Hematopoietic multipotent progenitor cell treated with erythropoietin and hydrocortisone succinate and interleukin-3 and kit ligand, for 15 days (in vitro differentiated cells): ENCODE measurements at places on chromosomes 16 and 17.

DNA sequence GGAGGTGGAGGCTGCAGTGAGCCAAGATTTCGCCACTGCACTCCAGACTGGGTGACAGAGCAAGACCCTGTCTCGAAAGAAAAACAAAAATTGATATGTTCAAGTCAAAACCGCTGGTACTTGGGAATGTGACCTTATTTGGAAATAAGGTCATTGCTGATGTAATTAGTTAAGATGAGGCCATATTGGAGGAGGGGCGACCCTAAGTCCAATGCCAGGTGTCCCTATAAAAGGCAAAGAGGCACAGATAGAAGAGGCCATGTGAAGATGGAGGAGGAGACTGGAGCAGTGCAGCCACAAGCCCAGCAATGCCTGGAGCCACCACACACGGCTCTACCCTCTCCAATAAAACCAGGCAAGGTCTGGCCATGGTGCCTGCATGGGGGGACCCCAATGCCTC is 50.8 kb upstream of the JPH3 start:
- DNase-seq, result no peak

DNA sequence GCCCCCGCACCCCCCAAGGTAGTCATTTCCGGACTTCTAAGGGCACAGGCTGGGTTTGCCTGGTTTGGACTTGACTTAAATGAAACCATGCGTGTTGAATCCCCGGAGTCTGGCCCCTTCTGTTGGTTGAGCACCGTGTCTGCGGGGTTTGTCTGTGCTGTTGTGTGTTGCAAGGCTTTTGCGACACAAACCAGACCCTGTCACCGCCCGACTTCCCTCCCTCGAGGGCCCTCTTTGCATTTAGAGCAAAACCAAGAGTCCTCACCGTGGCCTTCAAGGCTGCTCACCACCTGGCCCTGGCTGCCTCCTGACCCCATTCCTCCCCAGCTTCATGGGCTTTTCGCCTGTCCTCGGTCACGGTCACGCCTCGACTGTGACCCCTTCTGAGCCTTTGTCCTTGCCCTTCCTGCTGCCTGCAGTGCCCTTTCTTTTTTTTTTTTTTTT is 7.4 kb downstream of the CRISPLD2 start:
- no peak for DNase-seq

- no peak for DNase-seq
These were observed 26.5 kb upstream of the PPM1D start for GRCh38 chr17:60573236-60574051.

- DNase-seq, result no peak
These were observed 310.7 kb upstream of the CCL2 start for GRCh38 chr17:33944412-33944811.

GRCh38 chr17:32520104-32520701 is 33.4 kb downstream of the CDK5R1 start:
- no peak for DNase-seq

DNA sequence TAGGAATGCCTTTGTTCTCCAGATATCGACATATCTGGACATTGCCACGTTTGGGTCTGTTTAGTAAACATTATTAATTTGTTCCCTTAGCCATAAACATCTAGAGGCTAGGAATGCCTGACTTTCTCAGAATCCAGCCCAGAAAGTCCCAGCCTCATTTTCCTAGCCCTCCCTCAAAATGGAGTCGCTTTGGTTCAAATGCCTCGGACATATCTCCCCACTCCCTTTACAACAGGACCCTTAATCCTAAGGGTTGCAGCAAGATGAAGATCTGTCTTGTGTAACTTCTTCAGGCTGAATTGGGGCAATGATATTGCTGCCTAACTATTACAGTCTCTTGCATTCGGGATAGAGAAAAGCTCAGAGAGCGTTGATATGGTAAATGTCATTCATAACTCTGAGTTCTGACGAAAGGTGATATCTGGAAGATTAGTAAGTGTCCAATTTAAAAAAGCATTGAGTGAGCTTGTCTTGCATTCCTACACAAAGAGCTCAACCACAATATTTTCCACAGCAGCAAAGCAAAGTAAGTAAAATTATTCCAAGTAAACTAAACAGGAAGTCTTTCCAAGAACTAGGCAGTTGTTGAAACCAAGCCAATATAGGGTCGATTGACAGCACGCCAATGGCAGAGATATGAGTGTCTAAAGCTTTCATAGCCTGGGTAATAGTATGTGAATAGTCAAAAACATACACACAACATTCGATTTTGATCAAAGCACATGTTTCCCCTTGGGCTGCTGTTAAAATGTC is 46.0 kb upstream of the ARL4D start:
- DNase-seq, result no peak

DNA sequence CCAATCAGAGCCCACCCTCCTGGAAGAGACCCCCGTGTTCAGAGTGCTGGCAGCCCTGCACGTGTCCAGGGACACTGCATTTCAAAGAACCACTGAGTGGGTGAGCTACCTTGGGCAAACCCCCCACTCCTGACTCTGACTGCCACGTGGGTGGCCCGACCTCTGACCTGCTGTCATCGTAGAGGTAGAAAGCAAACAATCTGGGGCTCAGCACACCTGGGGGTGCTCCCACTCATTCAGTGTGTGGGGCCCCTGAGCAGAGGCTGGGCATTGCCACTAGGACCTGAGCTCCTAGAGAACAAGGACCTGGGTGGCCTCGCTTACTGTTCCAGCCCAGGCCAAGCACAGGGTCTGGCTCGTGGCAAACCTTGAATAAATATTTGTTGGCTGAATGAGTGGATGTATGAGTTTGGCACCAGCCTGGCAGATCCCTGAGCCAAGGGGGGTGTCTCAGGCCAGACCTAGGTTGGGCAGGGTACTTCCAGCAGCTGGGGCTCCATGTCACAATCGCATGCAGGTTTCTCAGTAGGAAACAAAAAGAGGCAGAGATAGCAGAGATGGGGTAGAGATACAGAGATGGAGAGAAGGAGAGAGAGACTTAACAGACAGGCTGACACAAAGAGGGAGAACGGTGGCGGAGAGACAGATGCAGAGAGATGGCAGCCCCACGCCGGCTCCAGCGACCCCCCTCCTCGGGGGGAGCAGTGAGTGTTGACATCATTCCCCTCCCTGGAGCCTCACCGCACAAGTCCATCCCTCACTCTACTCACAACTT is 5.4 kb upstream of the DRC7 start:
- DNase-seq, result no peak

GRCh38 chr16:88722784-88723506 is 16.6 kb downstream of the CTU2 start:
- no peak for DNase-seq

DNA sequence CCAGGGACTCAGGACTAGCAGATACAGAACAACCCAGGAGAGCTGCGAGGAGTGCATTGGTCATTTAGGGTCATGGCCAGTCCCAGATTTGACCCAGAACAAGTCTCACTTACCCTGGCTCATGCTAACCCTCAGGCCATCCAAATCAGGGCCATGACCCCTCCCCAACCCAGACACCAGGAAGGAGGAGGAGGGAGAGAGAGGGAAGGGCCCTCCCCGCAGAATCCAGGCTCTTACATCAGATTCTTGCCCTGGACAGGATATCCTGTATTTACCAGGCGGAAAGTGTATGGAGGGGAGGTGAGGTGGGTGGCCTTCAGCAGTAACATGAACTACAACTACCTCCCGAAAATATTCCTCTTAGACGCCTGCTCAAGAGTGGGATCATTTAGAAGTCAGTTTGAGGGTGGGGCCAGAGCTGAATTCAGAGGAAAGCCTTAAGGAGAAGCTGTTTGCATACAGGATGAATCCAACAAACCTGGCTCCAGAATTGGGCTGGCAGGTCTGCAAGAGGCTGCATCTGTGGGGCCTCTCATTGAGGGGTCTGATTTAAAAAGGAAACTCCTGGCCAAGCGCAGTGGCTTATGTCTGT is 2.1 kb downstream of the VAT1 start:
- DNase-seq, result no peak

GRCh38 chr16:73050201-73051099 is 2.5 kb upstream of the ZFHX3 start:
- DNase-seq, result no peak

DNA sequence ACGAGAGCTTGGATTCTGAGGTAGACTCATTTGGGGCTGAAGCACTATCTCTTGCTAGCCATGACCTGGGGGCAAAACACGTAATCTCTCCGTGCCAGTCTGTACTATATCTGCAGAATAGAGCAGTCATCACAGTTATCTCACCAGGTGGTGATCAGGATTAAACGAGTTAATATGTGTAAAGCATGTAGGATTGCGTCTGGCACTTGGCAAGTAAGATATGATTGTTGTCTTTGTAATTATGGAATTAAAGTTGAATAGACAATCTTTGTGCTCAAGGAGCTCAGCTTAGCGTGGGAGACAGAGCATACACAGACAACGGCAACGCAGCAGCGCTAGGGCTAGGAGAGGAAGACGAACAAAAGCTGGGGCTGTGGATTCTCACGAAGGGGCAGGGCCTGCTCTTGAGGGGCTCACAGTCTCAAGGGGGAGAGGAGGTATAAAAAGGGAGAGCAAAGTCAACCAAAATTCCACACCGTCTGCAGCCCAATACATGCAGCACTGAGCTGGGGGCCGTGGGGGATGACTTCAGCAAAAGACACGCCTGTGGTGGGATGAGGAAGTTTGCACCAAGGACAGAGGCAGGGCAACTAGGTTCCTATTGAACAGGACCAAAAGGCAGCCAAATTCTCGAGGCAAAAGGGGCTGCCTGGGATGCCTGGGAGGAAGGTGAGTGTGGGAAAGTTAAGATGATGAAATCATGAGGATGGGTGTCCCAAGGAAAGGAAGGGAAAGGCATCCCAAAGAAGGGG is 68.6 kb downstream of the SDK2 start:
- no peak for DNase-seq

- DNase-seq, result no peak
These were observed at the start of gene KIF19 for GRCh38 chr17:74325743-74326379. Gene KIF19, plus strand, starts transcription at chr17:74326226. Its CDS starts 124 bp downstream, at chr17:74326350.

- DNase-seq, result no peak
These were observed 207.0 kb downstream of the MSI2 start for GRCh38 chr17:57463103-57463885.

GRCh38 chr16:86836503-86837129 is 258.3 kb downstream of the FOXL1 start:
- DNase-seq, result no peak

DNA sequence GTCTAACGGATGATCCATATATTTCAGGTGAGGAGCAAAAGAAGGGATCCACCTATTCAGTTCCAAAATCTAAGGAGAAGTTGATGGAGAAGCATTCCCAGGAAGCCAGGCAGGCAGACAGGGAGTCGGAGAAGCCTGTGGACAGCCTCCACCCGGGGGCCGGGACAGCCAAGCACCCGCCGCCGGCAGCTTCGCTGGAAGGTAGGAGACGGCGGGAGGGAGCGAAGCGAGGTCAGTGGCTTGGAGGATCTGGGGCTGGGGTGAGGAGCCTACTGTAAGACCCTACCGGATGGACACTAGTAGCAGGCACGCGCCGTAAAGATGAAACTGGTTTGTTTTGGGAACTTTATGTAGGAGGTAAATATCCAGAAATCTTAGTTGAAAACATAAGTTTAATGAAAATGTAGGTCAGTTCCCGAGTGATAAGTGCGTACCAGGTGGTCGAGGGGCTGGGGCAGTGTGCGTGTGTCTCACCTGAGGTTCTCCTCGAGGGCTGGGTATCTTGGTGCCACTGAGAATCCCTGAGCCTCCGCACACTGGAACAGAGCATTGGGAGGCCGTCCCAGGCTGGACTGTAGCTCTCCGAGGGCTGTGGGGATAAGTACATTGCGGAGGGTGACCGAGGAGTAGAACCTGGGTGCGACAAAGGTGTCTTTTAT is 714 bp downstream of the SPATA33 start:
- DNase-seq, result no peak

DNA sequence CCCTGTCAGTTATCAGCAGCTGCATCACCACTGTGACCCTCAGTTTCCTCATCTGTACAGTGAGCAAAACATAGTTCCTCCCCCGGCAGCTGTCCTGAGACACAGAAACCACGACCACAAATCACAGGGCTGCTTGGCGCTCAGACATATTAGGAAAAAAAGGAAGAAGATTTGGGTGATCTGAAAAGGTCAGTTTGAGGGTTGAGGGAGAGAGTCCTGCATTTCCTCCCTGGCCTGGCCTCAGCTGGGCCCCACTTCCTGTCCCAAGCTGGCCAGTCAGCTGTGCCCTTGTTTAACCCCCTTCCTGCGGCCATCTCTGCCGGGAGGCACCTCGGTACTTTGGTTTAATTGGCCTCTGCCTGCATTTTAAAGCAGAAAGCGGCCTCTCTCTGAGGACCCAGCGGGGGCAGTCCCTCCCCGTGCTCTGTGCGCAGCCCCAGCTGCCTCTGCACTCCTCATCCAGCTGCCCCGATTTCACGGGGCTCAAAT is 24.0 kb upstream of the CIBAR2 start:
- no peak for DNase-seq

GRCh38 chr16:794853-795466 is 5.6 kb downstream of the GNG13 start:
- DNase-seq, result no peak

DNA sequence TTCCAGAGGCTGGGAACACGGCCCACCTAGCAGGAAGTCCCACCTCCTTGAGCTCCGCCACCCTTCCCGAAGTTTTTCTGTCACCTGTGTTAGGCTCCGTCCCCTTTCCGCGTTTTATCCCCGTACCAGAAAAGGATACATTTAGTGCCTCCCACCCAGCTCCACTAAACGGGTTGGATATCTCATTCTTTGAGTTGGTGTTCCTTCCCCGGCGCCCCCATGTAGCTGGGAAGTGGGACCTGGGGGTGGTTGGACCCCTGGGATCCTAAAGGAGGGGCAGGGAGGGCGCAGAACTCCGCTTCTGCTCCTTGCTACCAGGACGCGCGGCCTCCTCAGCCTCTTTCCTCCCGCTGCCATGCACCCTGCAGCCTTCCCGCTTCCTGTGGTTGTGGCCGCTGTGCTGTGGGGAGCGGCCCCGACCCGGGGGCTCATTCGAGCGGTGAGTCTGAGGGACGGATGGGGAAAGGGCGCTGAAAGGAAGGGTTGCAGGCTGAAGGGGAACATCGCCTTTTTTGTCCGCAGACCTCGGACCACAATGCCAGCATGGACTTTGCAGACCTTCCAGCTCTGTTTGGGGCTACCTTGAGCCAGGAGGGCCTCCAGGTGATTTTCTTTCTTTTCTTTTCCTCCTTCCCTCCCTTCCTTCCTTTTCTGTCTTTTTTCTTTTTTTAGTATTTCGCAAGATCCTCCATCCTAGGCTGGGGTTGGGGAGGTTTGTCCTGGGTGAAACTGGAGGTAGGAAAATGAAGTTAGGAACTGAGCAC is 669 bp downstream of the RNF167 start:
- DNase-seq, result no peak

- peak; percentile 41 for DNase-seq
These were observed 9.2 kb downstream of the CHD3 start for GRCh38 chr17:7897773-7898172.

DNA sequence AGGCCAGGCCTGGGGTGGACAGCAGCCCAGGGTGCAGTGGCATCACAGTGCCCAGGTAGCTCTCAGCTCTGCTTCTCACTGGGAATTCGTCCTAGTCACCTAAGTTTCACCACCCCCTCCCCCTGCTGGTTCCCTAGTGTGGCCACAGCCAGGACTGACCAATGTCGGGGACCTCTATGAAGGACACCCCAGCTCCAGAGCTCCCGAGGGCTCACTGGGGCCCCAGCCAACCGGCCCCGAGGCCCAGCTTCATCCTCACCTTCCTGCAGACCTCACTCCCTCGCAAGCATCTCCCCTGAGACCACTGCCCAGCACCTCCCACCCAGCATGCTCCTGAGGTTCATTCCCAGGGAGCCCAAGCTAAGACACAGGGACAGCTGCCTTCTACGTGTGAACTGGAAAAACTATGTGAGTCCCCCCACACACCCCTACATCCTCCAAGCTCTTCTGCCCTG is 4.9 kb downstream of the SPPL2C start:
- DNase-seq, result no peak
